NCI-H187 treated with DMSO at 0.1 percent for 48 hours (cell line): ENCODE measurements at places on chromosomes 16 and 17.

GRCh38 chr17:4934173-4934979, 2.3 kb downstream of the GP1BA start:
- no peak for DNase-seq

DNA sequence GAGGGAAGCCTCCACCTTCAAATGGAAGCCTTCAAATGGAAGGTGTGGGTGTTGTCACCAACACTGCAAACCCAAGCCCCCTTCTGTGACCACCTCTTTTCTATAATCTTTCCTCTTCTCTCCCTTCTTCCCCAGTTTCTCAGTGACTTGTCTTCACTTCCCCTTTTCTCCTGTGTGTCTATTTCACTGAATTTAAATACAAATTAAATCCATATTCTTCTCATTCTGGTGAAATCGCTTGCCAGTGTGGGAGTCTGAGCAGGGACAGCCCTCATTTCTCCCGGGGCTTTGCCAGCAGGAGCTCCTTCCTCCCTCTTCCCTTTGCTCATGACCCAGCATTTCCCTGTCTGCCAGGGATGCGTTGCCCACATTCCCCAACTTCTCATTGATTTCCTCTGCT, 6.4 kb upstream of the ITGAX start:
- no peak for DNase-seq

DNA sequence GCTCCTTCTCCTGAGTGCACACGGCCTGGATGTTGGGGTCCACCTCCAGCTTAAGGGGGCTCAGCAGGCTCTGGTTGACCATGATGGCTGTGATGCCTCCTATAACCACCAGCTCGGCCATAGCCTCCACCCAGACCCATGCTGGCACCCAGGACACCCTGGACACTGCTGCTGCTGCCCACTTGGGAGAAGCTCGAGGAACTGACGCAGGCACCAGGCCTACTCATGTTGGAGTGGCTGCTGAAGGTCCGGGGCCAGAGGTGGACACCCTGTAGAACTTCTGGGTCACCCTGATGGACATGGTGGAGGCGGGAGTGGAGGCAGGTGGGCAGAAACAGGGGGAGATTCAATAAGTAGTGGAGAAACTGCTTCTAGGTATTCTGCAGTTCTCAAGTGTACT, 28.0 kb downstream of the IKZF3 start:
- DNase-seq, result no peak

- no peak for DNase-seq
Measured at GRCh38 chr16:9331503-9331902, 240.1 kb downstream of the HAPSTR1 start.

DNA sequence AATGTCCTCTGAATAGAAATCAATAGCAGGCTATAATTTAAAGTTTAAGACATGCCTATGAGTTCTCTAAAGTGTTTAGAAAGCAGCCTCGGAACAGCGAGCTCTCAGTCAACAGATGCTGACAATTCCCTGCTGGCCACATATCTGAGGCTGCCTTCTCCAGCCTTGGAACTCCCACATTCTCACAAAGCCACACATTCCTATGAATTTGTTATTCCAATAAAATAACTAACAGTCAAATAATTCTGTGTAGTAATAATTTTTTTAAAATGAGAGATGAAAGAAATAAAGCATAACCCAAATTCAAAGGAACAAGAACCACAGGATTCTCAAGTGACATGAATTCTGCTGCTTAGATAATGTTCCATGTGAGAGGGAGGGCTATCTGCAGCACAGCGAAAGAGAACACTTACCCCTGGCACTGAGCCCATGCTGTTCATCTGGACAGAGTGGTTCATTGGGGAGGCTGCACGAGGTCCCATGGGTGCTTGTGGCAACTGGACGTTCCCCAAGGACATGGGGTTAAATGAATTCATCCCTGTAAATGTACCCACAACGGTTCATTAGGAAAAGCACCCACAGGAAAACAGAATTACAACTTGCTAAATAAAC, 56.9 kb upstream of the TRAP1 start:
- no peak for DNase-seq

- no peak for DNase-seq
Measured at GRCh38 chr17:11264183-11264871, 23.3 kb downstream of the SHISA6 start.

DNA sequence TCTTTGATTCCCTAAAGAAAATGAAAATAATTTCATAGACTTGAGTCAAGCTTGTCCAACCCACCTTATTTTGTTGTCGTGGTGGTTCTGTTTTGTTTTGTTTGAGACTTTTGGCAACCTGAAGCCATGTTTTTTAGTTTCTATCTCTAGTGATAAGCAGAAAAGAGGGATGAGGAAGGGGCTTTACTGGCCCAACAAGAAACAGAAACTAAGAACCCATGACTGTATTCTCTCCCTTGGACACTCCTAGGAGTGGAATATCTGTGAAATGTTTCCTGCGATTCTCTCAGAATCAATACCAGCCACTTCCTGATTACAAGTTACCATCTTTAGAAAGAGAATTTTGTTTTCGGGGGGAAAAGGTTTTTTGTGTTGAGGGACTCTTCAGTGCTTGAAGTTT, 207.5 kb downstream of the PRKCA start:
- no peak for DNase-seq
